ENCODE measurements at places on chromosomes 12 and 14.

GRCh38 chr12:25054076-25054782 is 105.3 kb upstream of the BCAT1 start:
- DNase-seq, result peak; percentile 50

DNA sequence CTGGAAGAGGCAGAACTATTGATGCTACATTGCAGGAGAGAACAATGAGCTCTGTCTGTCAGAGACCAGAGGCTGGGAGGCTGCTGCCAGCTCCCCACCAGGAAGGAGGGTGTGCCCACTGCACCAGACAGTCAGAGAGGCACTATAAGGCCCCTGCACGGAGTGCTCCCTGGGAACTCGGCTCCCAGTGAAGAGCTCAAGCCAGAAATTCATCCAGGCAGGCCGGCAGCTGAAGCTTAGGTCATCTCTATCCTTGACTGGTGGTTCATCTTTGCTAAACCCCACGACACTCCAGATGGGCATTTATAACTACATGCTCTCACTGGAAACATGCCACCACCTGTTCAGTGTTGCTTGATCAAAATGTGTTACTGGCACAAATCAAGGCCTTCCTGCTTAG is 65.1 kb upstream of the GPATCH2L start:
- no peak for DNase-seq

DNA sequence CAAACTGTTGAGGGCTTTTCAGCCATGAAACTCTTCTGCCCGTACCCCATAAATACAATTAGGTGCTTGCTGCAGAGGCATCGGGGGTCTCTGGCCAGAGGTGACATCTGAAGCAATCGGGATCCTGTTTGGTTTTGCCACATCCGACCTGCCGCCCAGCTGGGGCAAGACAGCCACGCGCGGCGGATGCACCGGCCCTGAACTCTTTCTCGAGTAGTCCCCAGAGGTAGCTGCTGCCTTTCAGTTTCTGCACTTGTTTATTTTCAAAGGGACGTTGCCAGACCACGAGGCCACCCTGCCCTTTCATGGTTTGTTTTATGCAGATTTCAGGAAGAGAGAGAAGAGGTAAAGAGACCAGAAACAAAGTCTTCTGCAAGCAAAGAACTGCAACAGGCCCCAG is 10.6 kb upstream of the MLXIP start:
- peak; percentile 52 for DNase-seq

DNA sequence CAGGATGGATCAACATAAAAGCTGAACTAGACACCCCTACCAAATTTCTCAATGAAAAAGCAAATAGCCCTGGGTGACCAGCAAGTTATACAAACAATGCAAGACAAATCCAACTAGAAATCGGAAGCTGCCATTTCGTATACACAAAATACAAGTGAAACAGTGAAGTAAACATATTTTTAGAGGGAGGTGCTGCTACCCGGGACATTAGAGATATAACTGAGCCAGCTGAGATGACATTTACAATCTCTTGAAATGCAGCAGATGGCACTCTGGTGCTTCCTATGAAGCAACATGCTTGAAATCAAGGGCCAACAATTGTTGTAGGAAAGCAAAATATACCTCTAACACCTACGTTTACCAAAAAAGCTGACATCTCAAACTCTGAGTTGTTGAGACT is 25.5 kb downstream of the BDKRB1 start:
- no peak for DNase-seq

GRCh38 chr14:36934304-36934703 is 238.1 kb downstream of the SLC25A21 start:
- no peak for DNase-seq

- DNase-seq, result no peak
Measured at GRCh38 chr14:34223373-34224148, 238.5 kb downstream of the SPTSSA start.

GRCh38 chr12:22190-22529 is 44.4 kb upstream of the IQSEC3 start:
- DNase-seq, result no peak

DNA sequence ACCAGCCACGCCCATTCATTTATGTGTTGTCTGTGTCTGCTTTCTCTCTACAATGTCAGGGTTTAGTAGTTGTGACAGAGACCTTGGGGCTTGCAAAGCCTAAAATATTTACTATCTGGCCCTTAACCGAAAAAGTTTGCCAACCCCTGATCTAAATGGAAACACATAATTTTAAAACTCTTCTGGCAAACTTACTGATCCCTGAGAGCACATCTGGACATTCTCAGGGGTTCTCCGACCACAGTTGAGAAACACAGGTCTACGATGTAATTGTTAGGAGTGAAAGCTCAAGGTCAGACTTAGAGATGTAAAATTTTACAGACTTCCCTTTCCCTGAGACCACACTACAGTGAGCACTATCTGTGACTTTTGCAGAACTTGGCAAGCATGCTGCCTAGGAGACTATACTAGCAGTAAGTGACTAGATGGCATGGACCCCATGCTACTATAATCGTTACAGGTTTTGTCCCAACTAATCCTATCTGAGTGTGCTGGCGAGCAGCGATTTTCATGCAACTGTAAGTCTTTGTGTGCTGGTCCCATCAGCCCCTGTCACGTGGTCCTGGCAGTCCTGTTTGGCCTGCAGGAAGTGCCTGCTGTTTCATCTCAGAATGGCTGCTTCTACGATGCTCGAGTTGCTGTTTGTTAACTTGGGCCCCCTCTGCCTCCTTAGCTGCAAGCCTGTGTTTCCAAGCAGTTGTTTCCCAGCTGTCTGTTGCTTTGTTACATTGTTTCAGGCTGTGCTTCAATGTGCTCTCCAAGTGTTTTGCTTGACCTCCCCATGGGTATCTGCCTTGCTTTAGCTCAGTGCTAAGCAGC is 21.6 kb downstream of the TMTC2 start:
- DNase-seq, result peak; percentile 64

- no peak for DNase-seq
Measured at GRCh38 chr12:70966996-70967790, 46.7 kb upstream of the PTPRR start.

- no peak for DNase-seq
Measured at GRCh38 chr12:97757481-97758193, 295.0 kb downstream of the RMST start.

- DNase-seq, result no peak
Measured at GRCh38 chr12:90627180-90627896, 327.6 kb downstream of the CCER1 start.

GRCh38 chr14:52950410-52950897 is 396 bp downstream of the FERMT2 start:
- DNase-seq, result peak; percentile 2

- DNase-seq, result no peak
Measured at GRCh38 chr12:4905316-4905715, 4.4 kb upstream of the KCNA1 start.

DNA sequence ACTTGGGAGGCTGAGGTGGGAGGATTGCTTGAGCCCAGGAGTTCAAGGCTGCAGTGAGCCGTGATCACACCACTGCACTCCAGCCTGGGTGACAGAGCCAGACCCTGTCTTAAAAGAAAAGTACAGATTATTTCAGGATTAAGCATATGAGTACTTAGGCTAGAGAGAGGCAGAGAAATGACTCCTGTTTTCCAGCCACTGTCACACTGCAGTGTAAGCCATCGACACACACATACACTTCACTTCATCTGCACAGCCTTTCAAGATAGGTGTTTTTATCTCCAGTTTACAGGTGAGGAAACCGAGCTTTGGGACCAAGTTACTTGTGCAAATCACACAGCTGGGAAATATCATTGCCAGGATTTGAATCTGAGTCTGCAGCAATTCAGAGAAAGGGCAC is 77.2 kb downstream of the ETV6 start:
- DNase-seq, result no peak

DNA sequence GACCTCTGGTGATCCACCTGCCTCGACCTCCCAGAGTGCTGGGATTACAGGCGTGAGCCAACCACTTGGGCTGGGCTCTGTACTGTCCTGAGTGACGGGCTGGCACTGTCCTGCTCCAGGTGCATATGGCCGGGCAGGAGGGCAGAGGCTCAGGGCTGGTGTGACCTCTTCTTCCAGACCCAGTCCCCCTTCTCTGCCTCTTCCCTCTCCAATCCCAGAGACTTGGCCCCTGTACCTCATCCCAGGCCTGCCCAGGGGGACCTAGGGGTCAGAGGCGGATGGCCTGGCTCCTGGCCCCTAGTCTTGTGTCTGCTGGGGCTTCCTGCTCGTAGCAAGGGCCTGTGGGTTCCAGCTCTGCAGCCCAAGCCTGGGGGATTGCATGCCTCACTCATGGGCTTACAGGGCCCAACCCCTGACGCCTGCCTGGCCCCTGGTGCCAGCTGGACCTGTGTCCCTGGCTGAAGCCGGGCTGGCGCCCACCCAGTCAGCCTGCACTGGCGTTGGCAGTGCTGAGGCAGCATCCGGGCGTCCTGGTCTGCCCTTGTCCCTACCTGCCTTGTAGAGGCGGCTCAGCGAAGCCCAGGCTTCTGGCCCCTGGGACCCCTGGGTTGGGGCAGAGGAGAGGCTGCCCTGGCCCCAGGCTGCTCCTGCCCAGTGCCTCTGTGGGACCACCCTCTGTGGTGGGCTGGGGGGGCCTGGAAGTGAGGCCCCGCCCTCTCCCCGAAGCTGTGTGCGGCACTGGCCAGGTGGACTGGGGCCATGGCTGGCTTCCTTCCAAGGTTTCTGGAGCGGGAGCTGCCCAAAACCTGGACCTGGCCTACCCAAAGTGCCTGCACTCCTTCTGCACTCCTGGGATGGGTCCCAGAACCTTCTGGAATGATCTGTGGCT is 4.3 kb downstream of the TEDC1 start:
- no peak for DNase-seq

DNA sequence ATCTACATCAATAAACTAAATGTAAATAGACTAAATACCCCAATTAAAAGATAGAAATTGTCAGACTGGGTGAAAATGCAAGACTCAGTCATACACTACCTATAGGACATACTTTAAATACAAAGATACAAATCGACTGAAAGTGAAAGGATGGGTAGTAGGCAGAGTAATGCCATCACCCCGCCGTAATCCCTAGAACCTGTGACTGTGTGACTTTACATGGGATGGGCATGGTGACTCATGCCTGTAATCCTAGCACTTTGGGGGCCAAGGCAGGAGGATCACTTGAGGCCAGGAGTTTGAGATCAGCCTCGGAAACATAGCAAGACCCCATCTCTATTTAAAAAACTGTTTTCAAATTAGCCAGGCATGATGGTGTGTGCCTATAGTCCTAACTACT is 2.6 kb upstream of the EVL start:
- no peak for DNase-seq

- DNase-seq, result no peak
Measured at GRCh38 chr14:96486705-96487104, 15.5 kb upstream of the PAPOLA start.

GRCh38 chr14:75188520-75189268 is 12.3 kb upstream of the TMED10 start:
- DNase-seq, result peak; percentile 97

GRCh38 chr12:54692353-54692752 is 44.2 kb upstream of the DCD start:
- no peak for DNase-seq

DNA sequence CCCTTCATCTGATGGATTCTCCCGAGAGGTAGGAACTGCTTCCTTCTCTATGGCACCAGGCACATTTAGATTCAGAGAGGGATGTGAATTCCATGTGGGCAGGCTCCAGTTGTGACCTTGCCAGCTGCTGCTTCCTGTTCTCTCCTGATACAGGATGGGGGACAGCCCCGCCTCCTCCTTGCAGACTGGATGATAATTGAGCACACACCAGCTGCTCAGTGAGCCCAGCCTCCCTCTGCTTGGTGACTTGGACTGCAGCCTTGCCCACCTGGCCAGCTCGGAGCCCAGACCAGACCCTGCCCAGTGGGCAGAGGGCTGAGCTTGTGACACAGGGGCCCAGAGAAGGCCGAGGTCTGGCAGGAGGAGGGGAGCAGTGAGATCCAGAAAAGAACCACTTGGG is 90.2 kb downstream of the CALM1 start:
- DNase-seq, result no peak

GRCh38 chr12:52391618-52392002 is 6.2 kb upstream of the KRT84 start:
- DNase-seq, result no peak

DNA sequence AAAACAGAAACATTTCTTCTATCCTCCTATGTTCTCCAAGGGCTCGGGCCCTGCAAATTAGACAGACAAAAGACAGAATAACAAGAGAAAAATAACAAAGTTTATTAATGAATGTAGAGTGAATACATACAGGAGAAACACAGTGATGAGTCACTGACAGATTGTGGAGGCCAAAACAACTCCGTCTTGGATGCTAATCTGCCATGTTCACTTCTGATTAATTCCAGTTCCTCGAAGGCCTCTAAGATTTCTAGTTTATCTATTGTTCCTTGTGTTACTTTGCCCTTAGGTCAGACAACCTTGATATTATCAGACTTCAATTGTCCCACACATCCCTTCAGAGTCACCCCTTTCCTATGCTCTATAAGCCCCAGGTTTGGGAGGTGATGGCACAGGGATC is 26.8 kb upstream of the NEDD1 start:
- no peak for DNase-seq

DNA sequence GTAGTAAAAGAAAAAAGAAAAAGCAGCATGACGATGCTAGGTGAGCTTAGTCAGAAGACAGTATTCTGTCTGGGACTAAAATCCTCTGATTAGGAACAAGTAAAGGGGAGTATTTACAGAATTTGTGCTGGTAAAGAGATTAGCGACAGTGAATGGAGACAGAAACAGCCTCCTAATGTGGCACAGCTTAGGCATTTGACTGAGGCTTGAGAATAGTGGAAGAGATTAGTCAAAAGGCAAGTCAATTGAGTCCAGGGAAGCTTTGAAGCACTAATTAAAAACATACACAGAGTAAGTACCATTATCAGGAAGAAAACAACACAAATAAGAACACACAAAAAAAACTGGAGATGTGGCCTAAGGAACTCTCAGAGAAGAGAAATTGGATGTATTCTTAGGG is 131.9 kb upstream of the CLEC14A start:
- no peak for DNase-seq

DNA sequence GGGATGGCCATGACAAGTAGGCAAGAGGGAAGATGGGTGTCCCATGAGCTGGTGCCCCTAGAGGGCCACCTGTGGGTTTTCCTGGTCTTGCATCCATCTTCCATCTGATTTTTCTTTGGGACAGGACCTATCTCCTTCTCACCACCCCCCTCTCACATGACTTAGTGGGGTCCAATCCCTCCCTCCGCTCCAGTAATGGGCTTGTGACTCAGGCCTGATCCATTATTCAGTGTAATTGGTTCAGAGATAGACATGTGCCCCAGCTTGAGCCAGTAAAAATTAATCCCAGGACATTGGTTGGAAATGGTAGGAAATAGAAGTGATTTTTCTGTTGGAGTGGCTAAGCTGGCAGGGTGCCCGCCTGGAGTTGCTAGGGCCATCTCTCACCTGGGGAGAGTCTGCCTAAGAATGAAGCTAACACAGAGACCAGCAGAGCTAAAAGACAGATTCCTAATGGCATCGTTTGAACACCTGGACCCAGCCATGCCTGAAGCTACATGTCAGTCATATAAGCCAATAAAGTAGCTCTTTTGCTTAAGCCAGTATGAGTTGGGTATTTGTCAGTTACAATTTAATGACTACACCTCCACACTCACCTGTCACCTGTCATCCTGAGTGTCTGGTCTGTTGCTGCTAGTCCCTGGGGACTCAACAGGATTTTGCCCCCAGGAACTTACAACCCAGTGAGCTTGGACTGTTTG is 14.7 kb downstream of the RASAL1 start:
- DNase-seq, result no peak

- DNase-seq, result no peak
Measured at GRCh38 chr12:53644133-53644532, 18.0 kb upstream of the ATF7 start.
